Effector memory CD4-positive, alpha-beta T cell (primary cell): ENCODE measurements at places on chromosomes 13 and 19.

DNA sequence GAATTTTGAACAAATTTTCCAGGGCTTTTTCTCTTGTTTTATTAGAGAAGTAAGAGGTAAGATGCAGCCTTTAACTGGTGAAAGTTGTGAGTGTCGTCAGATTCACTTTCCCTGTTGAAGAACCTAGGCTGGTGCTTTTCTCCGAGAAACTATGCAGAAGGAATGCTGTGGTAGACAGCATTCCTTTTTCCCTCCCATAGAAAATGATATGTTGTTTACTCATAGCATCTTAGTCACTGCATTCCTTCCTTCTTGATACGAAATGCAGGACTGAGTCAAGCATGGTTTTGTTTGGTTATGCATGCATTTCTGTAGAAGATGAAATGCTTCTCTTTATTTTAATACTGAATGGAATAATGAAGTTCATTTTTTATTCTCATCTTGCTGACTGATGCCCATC lies 3.4 kb downstream of the ITGBL1 start:
- DNase-seq = no peak

DNA sequence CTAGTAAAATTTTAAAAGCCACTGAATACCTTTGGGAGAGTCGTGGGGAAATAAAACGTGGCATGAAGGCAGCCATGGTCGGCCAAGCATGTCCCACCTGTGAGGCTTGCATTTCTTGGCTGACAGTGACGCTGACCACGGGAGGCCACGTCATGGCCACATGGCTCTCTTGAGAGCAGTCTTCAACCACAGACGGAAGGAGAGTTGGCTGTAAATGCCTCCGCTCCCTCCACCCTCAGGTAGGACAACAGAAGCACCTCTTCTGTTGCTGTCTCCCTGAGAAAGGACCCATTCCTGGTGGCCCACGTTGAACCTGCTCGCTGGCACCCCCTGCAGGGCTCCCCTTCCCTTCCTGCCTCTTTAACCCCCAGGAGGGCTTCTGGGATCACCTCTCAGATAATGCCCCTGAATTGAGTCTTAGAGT lies 10.6 kb upstream of the LRRC25 start:
- no peak for DNase-seq

- no peak for DNase-seq
Observed at GRCh38 chr19:55370305-55370988, at the start of gene IL11. Gene IL11, minus strand, starts transcription at chr19:55370463. Its CDS starts 153 bp downstream, at chr19:55370310.

- no peak for DNase-seq
Observed at GRCh38 chr13:44379885-44380284, 6.3 kb downstream of the SERP2 start.

DNA sequence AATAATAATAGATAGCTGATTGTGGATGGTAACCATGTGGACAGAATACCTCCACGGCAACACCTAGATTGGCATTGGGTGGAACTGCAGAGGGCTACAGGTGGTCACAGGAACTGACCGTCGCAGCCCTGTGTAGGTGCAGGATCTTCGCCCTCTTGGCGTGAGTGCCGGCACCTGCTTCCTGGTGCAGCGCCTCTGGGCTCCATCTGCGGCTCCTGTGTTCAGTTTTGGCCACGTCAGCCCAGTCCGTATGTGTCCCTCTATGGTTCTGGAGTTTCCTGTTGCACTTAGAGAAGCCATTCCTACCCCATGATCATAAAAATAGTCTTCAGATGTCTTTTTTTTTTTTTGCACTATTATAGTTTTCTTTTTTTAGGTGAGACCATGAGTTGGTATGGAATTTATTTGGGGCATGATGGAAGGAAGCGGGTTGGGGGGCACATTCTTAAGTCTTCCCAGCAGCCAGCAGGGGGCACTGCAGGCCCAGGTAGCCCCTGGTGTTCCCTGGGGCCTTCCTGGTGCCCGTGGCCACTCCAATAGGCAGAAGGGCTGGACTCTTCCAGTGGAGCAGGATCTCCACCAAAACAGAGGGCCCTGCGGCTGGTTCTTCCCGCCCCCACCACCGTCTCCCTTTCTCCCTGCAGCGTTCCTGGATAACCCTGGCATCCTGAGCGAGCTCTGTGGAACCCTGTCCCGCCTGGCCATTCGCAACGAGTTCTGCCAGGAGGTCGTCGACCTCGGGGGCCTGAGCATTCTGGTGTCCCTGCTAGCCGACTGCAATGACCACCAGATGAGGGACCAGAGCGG lies 10.1 kb upstream of the SLC25A42 start:
- DNase-seq = peak; percentile 56
